A549 (cell line): ENCODE measurements at places on chromosomes 12 and 14. TPM values are rescaled to one million over a fixed set of nuclear protein-coding genes. Genes with fewer than 3 reads are reported as not detected.

The CCDC85C gene
- 29.0 to 38.0 TPM (median 31.4 TPM) in 3 replicates for polyA plus RNA-seq

The GYS2 gene
- 0.04 TPM in 1 of 3 replicates, not detected in the others for polyA plus RNA-seq

The TAMALIN gene
- polyA plus RNA-seq: 0.16 to 0.30 TPM (median 0.29 TPM) in 3 replicates

The IKZF4 gene
- 1.5 to 2.4 TPM (median 2.0 TPM) in 3 replicates for polyA plus RNA-seq

The KRT6A gene
- polyA plus RNA-seq: 0.07 to 0.14 TPM (median 0.11 TPM) in 3 replicates

The OR11H6 gene
- polyA plus RNA-seq: not detected in 3 replicates

The MYO1H gene
- not detected in 3 replicates for polyA plus RNA-seq

The TEX52 gene
- not detected in 3 replicates for polyA plus RNA-seq

The MYO1A gene
- polyA plus RNA-seq: 0.17 to 0.67 TPM (median 0.50 TPM) in 3 replicates

DNA sequence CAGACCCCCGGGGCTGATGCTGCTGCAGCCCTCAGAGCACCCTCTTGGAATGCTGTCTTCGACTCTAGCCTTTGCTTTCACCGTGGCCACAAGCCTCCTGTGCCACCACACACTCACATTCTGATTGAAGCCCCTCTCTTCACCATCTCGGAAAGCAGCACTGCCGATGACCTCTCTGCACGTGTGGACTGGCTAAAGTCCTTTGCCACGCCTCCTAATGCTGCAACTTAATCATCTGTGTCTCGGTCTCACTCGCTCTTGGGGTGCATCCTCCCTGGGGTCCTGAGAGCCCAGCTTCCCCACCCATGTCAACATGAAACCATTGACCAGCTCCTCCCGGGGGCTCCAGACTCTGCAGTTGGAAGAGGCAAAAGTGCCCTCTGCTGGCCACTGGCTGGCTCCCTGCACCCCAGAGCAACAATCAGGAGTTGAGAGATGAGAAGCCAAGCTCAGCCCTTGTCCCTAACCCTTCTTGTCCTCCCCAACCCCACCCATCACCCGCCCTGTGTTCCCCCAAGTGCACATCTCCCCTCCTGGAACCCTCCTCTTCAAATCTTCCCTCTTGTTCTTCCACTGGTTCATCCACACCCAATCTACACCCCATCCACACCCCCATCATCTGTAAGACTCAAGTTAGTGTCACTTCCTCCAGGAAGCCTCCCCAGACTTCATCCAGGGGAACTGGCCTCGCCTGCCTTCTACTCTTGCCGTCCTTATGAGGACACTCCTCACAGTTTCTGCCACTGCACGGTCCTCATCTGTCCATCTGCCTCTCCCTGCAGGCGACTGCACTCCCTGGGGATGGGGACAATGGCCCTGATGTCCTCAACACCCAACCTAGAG, 23.6 kb upstream of the FAM181A start:
- peak; percentile 24 for DNase-seq

- DNase-seq: no peak
Measured at GRCh38 chr12:108305991-108306501, 33.1 kb downstream of the CMKLR1 start.

- DNase-seq: no peak
Measured at GRCh38 chr14:54594537-54594936, 27.6 kb downstream of the SAMD4A start.

- no peak for DNase-seq
Measured at GRCh38 chr14:59919570-59920377, at the start of gene LRRC9. Gene LRRC9 (plus strand): TSS chr14:59920144.

- DNase-seq: peak; percentile 28
Measured at GRCh38 chr14:76812093-76812421, 625 bp downstream of the ANGEL1 start.

- no peak for DNase-seq
Measured at GRCh38 chr14:33528655-33529054, 422.2 kb downstream of the EGLN3 start.

DNA sequence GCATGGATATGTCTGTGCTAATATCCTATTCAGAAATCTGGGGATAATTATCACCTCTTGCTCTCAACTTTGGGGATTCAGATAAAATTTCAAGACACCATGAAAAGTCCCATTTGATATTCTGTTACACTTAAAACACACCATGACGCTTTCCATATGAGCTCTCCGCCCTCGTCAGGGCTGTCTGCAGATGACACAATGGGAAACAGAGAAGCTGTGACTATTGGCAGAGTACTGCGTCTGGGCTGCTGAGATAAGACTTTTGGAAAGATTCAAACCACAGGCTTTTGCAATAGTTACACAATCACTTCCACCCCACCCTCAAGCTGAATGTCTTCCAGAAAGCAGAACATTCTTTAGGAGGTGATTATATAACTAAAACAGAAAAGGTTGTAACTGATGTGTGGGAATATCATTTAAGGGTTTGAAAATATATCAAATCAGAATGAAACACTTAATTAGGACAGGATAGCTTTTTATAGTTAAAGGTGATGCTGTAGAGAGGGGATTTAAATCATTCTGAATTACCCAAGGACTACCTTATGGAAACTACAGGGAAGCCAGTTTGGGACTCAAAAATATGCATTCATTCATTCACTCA, 75.3 kb upstream of the TMPO start:
- no peak for DNase-seq

DNA sequence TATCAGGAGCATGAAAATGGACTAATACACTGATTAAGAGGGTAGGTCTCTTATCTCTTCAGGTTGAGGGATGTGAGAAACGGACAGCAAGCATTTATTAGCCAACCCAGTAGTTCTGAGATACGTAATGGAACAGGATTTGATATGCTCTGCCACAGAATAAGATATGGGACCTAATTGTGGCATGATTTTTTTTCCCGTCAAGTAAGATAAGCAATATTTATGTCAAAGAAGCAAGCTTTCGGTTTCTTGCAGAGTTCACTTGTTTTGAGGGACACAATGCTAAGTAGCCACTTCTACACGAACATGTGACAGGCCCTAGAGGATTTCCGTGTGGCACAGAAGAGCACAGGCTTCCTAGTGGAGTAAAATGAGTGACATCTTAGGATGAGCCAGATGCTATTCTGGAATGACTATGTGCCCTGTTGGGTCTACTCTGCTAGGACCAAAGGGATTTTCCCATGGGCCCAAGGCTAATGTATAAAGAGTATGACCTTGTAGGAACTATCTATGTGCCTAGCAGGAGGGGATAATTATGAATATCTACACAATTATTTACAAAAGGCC, 57.9 kb downstream of the SLC38A1 start:
- no peak for DNase-seq

GRCh38 chr14:50675597-50675996, 7.5 kb upstream of the SAV1 start:
- no peak for DNase-seq

DNA sequence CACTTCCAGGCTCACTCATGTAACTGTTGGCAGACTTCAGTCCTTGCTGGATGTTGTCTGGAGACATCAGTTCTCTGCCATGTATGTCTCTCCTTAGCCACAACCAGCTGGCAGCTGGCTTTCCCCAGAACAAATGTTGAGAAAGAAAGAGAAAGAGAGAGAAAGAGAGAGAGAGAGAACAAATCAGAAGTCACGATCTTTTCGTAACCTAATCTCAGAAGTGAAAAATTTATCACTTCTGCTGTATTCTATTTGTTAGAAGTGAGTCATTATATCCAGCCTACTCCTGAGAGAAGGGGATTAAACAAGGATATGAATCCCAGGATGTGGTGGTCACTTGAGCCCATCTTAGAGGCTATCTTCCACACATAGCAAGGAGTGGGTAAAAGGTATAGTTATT, 101.2 kb downstream of the BTG1 start:
- no peak for DNase-seq

DNA sequence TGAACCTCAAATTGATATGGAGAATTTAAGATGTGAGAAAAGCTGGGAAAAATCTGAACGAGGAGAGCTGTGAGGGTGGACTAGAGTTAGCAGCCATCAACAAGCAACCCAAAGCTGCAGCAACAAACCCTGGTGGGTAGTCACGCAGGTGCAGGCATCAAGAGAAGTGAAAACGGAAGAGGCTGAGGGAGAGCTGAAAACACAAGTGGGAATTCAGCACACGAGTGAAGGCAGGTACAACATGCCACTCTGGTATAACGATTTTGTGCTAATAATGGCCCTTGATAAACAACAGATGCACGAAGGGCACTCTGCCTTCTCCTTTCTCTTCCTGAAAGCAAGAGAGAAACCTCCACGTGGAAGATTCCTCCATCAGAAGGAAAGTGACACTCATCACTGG, 11.5 kb downstream of the TCL1B start:
- no peak for DNase-seq

DNA sequence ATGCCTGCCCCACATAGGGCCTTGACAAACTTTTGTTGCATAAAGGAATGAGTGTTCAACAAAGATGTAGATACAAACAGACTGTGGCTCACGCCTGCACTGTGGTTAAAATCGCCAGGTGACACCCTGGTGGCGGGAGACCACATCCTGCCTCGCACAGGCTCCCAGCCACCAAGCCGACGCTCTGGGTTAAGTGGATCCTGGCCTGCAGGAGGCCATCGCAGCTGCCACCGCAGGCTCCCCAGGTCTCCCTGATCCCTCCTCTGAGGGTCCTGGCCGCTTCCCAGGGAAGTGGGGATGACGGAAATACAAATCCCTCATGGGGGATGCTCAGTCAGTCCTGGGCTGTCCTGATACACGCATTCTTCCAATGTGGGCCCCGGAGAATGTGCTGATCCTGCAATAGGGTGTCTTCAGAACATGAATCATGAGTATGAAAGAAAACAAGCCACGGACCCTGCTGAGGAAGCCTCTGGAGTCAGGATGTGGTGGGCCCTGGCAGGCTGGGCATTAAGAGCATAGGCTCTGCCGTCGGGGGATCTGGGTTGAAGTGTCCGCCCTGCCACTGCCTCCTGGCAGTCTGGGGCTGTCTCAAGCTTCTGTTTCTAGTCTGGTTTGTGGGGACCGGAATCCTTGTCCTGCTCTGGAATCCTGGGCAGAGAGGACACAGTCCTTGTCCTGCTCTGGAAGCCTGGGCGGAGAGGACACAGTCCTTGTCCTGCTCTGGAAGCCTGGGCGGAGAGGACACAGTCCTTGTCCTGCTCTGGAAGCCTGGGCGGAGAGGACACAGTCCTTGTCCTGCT, 53.5 kb upstream of the BEGAIN start:
- no peak for DNase-seq

DNA sequence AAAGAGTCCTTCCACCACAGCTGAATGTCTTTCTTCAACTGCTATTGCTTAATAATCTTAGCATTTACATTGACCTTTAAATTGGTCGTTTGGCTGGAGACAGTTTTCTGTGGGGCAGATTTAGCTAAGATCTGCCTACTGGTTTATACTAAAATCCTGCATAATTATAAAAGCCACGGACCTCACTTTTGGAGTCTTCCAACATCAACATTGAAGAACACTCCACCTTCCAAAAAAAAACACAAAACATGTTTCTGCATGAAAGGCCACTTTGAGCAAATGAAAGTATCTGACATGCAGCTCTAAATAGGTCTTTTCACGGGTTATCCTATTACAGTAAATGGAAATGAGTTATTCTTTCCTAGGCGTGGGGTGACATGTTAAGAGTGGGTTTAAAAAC, 57.0 kb upstream of the KRR1 start:
- no peak for DNase-seq

- peak; percentile 28 for DNase-seq
Measured at GRCh38 chr14:93007225-93007997, 84.5 kb downstream of the CHGA start.

DNA sequence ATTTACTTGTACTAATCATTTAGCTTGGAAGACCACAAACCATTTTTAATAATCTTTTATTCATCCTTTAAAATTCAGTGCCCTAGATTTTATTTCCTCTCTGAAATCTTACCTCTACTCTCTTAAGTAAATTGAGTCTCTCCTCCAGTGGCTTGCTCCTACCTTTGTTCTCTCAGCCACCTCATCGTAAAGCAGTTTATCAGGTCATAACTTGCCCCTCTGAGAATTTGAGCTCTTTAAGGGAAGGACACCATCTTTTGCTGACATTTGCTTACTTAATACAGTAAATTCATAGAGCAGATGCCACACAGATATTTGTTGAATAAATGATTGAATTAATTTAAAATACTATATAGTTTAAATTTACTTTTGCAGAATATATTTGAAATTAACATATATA, 794.3 kb downstream of the C12orf50 start:
- DNase-seq: no peak

DNA sequence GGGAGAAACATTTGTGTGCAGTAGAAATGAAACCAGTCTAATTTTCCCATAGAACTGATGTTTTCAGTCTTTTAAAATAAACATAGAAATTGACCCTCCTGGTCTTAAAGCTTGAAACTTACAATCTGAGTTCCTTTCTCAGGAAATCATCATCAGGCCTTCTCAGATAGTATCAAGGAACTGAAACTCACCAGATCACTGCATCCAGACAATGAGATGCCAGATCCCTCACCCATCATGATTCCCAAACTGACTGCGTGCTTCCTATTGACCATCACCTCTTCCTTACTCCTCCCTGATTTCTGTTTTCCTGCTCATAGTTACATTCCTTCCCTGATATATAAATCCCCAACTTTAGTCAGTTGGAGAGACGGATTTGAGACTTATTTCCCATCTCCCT, 195.0 kb upstream of the AMIGO2 start:
- no peak for DNase-seq

- DNase-seq: no peak
Measured at GRCh38 chr12:113055594-113056380, 743 bp upstream of the DTX1 start.

- DNase-seq: no peak
Measured at GRCh38 chr12:80504389-80505163, 60.5 kb downstream of the PTPRQ start.

DNA sequence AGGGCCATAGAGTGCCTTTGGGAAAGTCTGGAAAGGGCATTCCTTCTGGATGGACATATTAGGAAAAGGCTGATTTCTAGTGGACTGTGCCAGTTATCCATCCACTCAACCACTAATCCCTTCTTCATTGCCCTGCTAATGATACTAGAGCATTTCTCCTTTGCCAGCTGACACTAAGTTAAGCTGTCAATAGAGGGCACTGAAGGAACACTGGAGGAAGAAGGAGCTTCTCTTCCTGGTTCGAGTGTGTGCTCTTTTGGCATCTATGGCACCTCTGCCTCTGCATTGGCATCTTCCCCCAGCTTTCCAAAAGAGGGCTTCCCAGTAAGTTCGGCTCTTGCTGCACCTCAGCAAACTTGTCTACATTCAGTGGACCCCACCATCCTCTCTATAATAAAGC, 165.4 kb downstream of the DERA start:
- DNase-seq: peak; percentile 50

- no peak for DNase-seq
Measured at GRCh38 chr14:50260511-50260910, 29.1 kb upstream of the SOS2 start.

GRCh38 chr12:45425426-45425825, 209.5 kb downstream of the ANO6 start:
- no peak for DNase-seq

DNA sequence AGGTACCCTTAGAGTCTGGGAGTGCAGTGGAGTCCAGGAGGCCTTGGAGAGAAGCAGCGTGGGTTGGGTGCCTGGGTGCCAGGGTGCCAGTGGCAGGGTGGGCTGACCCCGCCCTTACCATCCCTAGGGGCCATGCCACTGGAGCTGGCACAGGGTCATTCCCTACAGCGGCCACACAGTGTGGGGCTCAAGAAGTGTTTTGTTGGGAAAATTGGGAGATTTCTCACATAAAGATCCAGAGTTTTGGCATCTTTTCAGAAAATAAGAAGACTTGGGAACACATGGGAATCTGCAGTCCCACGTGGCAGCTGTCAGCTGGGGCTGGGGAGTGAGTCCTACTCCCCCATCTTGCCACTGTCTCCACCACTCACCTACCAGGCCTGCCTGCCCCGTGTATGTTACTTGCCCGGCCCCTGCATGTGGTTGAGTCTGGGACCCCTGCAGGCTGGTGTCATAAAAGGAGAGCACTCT, 4.2 kb downstream of the VASH1 start:
- no peak for DNase-seq

- DNase-seq: no peak
Measured at GRCh38 chr12:9792185-9792900, 31.6 kb upstream of the CD69 start.
